Left ventricle myocardium inferior (tissue), 1 donor: ENCODE measurements at places on chromosomes 5 and 9.

- H3K36me3 ChIP-seq, result no peaks in the 10 kb centered on the region
- H3K27me3 ChIP-seq, result no peaks in the 10 kb centered on the region
- H3K4me1 ChIP-seq, result peaks cover 27% of the 10 kb centered on the region
- no peak for DNase-seq
- peak overlapping the region; percentile 85 for H3K27ac ChIP-seq
Measured at GRCh38 chr5:150465927-150466326, 16.4 kb upstream of the RPS14 start.

- no peaks in the 10 kb centered on the region for H3K27me3 ChIP-seq
- H3K27ac ChIP-seq, result peak overlapping the region; percentile 74
- peaks cover 51% of the 10 kb centered on the region for H3K4me1 ChIP-seq
Measured at GRCh38 chr5:61301341-61302199, 30.5 kb upstream of the ZSWIM6 start.

- H3K27ac ChIP-seq, result no peak overlapping the region
- no peak overlapping the region for H3K4me3 ChIP-seq
- no peaks in the 10 kb centered on the region for H3K36me3 ChIP-seq
- H3K27me3 ChIP-seq, result no peaks in the 10 kb centered on the region
- no peaks in the 10 kb centered on the region for H3K4me1 ChIP-seq
Measured at GRCh38 chr9:25415718-25416117, 262.5 kb downstream of the TUSC1 start.

DNA sequence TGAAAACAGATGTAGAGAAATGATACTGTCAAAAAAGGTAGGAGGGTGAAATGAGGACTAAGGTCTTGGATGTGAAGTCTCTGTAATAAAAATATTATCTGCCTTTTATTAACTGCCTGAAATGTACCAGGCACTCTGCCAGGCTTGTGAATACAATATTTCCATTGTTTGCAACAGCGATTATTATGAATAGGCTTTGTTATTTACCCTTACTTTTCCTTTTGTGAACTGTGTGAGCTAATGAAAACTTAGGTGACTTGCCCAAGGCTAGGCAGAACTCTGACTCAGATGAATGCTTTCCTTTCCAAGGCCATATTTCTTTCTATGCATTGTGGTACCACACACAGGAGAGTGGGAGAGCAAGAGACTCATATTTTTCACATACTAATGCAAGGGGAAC is 204.1 kb downstream of the CDH12 start:
- H3K27me3 ChIP-seq, result no peaks in the 10 kb centered on the region
- H3K27ac ChIP-seq, result no peak overlapping the region
- DNase-seq, result no peak
- H3K4me3 ChIP-seq, result no peak overlapping the region
- H3K4me1 ChIP-seq, result no peaks in the 10 kb centered on the region
- H3K36me3 ChIP-seq, result no peaks in the 10 kb centered on the region

- no peak for DNase-seq
- H3K36me3 ChIP-seq, result no peaks in the 10 kb centered on the region
- H3K27ac ChIP-seq, result no peak overlapping the region
- no peaks in the 10 kb centered on the region for H3K27me3 ChIP-seq
- H3K4me1 ChIP-seq, result no peaks in the 10 kb centered on the region
- H3K4me3 ChIP-seq, result no peak overlapping the region
Measured at GRCh38 chr5:111259636-111260035, 35.5 kb downstream of the CAMK4 start.

DNA sequence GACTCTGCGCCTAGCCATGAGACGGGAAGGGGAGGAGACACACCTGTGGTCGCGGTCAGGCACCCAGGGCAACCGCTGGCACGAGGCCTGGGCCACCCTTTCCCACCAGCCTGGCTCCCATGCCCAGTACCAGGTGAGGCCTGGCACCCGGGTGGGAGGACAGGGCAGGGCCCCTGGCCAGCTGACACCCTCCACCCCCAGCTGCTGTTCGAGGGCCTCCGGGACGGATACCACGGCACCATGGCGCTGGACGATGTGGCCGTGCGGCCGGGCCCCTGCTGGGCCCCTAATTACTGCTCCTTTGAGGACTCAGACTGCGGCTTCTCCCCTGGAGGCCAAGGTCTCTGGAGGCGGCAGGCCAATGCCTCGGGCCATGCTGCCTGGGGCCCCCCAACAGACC is 5.0 kb downstream of the MAMDC4 start:
- no peak overlapping the region for H3K4me3 ChIP-seq
- peaks cover 27% of the 10 kb centered on the region for H3K4me1 ChIP-seq
- peaks cover 18% of the 10 kb centered on the region for H3K36me3 ChIP-seq
- H3K27me3 ChIP-seq, result no peaks in the 10 kb centered on the region
- DNase-seq, result peak; percentile 12

DNA sequence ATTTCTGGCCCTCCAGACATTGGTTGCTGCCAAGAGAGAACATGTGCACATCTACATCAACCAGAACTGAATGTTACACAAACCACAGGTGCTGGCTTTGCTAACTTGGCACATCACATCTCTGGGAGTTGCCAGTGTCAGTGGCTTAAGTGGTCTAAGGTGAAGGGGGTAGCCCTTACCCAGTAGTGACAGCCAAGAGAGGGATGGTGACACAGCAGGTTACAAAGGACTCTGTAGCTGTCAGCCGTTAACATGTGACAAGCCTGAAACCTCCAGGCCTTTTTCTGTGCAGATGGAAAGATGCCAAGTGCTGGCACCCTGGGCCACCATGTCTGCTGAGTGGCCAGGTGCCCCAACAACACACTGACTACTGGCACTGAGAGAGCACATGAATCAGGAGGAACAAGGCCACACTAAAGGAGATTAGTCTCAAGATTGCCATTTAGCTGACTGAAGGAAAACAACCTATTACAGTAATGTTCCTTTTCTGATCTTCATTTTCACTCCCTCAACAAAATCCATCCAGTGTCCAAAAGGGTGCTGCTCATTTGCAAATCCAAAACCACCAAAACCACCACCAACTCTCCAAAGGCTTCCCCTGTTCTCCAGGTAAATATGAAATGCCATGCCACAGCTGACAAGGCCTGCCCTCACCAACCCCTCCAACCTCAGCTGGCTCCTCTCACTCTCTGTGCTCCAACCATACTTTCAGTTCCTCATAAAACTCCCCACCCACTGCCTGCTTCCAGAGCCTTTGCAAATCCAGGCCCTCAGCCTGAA is 20.2 kb downstream of the SIL1 start:
- H3K27me3 ChIP-seq, result no peaks in the 10 kb centered on the region
- H3K36me3 ChIP-seq, result no peaks in the 10 kb centered on the region
- peaks cover 61% of the 10 kb centered on the region for H3K4me1 ChIP-seq
- H3K4me3 ChIP-seq, result no peak overlapping the region

GRCh38 chr5:150321784-150322183 is 19.1 kb upstream of the ARSI start:
- no peak overlapping the region for H3K4me3 ChIP-seq
- H3K36me3 ChIP-seq, result no peaks in the 10 kb centered on the region
- no peak for DNase-seq
- peaks cover 10% of the 10 kb centered on the region for H3K4me1 ChIP-seq
- H3K27me3 ChIP-seq, result no peaks in the 10 kb centered on the region

- peak within 1 kb of the TSS; percentile 67 for H3K4me3 ChIP-seq
- DNase-seq, result no peak
- peaks cover 15% of the 10 kb centered on the region for H3K4me1 ChIP-seq
- H3K27me3 ChIP-seq, result peaks cover 55% of the 10 kb centered on the region
- H3K27ac ChIP-seq, result no peak within 1 kb of the TSS
- H3K36me3 ChIP-seq, result no peaks in the 10 kb centered on the region
Measured at GRCh38 chr9:114098936-114099668, at the start of gene KIF12. KIF12 (minus strand) TSS chr9:114099292; CDS start chr9:114099276, 16 bp downstream.

DNA sequence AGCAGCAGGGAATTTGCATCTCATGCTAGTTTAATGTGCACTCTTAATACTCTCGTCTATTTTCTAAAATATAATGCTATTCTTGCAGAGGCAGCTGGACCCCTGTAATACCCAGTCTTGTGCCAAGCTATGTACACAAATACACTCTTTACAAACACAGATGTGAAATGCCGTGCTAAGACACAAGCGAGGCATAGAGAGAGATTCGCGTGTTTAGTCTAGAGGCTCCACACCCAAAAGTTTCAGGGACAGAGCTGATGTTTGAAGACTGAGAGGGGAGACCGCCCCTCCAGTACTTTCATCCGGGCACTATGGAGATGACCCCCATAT is 1.2 kb downstream of the DPYSL3 start:
- H3K27me3 ChIP-seq, result peaks cover 30% of the 10 kb centered on the region
- DNase-seq, result no peak
- peaks cover 53% of the 10 kb centered on the region for H3K4me1 ChIP-seq
- H3K4me3 ChIP-seq, result peak overlapping the region; percentile 76

DNA sequence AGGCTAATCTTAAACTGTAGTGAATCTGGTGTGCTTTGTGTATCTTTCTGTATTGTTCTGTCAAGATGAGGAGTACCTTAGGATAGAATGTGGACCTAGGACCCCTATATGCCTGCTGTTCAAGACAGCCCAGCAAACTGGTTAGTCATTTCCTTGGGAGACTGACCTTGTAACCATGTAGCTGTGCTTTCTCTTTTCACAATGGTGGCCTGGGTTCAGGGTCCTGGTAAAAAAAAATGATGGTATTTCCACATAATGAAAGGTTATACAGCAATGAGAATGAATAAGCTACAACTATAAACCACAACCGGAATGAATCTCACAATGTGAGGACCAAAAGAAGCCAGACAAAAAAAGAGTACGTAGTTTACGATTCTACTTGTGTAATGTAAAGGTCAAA is 36.4 kb upstream of the F2RL1 start:
- no peaks in the 10 kb centered on the region for H3K27me3 ChIP-seq
- H3K4me1 ChIP-seq, result peaks cover 2% of the 10 kb centered on the region
- no peak overlapping the region for H3K27ac ChIP-seq
- DNase-seq, result no peak
- H3K36me3 ChIP-seq, result no peaks in the 10 kb centered on the region
- no peak overlapping the region for H3K4me3 ChIP-seq

GRCh38 chr9:97766092-97766491 is 69.0 kb upstream of the XPA start:
- peaks cover 74% of the 10 kb centered on the region for H3K27me3 ChIP-seq
- no peaks in the 10 kb centered on the region for H3K36me3 ChIP-seq
- H3K27ac ChIP-seq, result no peak overlapping the region
- H3K4me1 ChIP-seq, result no peaks in the 10 kb centered on the region
- H3K4me3 ChIP-seq, result no peak overlapping the region

- no peaks in the 10 kb centered on the region for H3K27me3 ChIP-seq
- DNase-seq, result no peak
- H3K4me3 ChIP-seq, result peak overlapping the region; percentile 35
- no peaks in the 10 kb centered on the region for H3K36me3 ChIP-seq
Measured at GRCh38 chr5:61302200-61302563, 29.9 kb upstream of the ZSWIM6 start.
